ENCODE measurements at places on chromosomes 3 and 15. TPM values are rescaled to one million over a fixed set of nuclear protein-coding genes. Genes with fewer than 3 reads are reported as not detected.

The GP5 gene
- polyA plus RNA-seq: not detected

The SH3GL3 gene
- polyA plus RNA-seq: not detected

The GNAT1 gene
- polyA plus RNA-seq: not detected

The IRAK2 gene
- 2.8 TPM for polyA plus RNA-seq

The PRTG gene
- polyA plus RNA-seq: 0.42 TPM

The C3orf85 gene
- polyA plus RNA-seq: 36.5 TPM

The PIF1 gene
- polyA plus RNA-seq: 12.9 TPM

The HPS3 gene
- 8.3 TPM for polyA plus RNA-seq

The AP2M1 gene
- 237 TPM for polyA plus RNA-seq

The CHST2 gene
- 0.60 TPM for polyA plus RNA-seq

The SPINK8 gene
- polyA plus RNA-seq: not detected

The DAZL gene
- not detected for polyA plus RNA-seq

The IGSF10 gene
- polyA plus RNA-seq: 0.46 TPM

The FBXL22 gene
- 1.2 TPM for polyA plus RNA-seq

The ENTPD3 gene
- polyA plus RNA-seq: 1.2 TPM

The ATP10A gene
- 0.23 TPM for polyA plus RNA-seq

The C15orf39 gene
- 17.2 TPM for polyA plus RNA-seq

The TRH gene
- polyA plus RNA-seq: not detected

The RFC4 gene
- polyA plus RNA-seq: 14.4 TPM

The ATP8B4 gene
- 1.8 TPM for polyA plus RNA-seq

The ASB14 gene
- not detected for polyA plus RNA-seq

The FEZF2 gene
- polyA plus RNA-seq: not detected

The CYP1A1 gene
- 0.09 TPM for polyA plus RNA-seq

The RTP1 gene
- not detected for polyA plus RNA-seq

The ADAMTS17 gene
- 0.60 TPM for polyA plus RNA-seq

The SQOR gene
- 275 TPM for polyA plus RNA-seq

The ELL3 gene
- 31.1 TPM for polyA plus RNA-seq

The MME gene
- polyA plus RNA-seq: 4.9 TPM

The FGD5 gene
- 2.1 TPM for polyA plus RNA-seq

The TMEM42 gene
- polyA plus RNA-seq: 6.2 TPM

The AQR gene
- polyA plus RNA-seq: 3.7 TPM

The C3orf22 gene
- not detected for polyA plus RNA-seq

The DOCK3 gene
- 0.25 TPM for polyA plus RNA-seq

The LRRN1 gene
- polyA plus RNA-seq: not detected

The C2CD4A gene
- polyA plus RNA-seq: 0.23 TPM

The GRK7 gene
- not detected for polyA plus RNA-seq

The SEMA3F gene
- polyA plus RNA-seq: 0.60 TPM

The TPRG1 gene
- 1.1 TPM for polyA plus RNA-seq

The CGGBP1 gene
- 24.6 TPM for polyA plus RNA-seq

The GOLGA8S gene
- not detected for polyA plus RNA-seq

The ADGRG7 gene
- polyA plus RNA-seq: 1.4 TPM

Measured in sigmoid colon (tissue), 7 donors.